ENCODE measurements at places on chromosomes 3 and 15. TPM values are rescaled to one million over a fixed set of nuclear protein-coding genes. Genes with fewer than 3 reads are reported as not detected.
A peak's percentile ranks its signal among the peaks of the same experiment; 100 is the strongest.

- no peaks in the 10 kb centered on the region for H3K4me1 ChIP-seq
- H3K36me3 ChIP-seq: peaks cover 14% of the 10 kb centered on the region
- DNase-seq: no peak
- H3K27me3 ChIP-seq: peaks cover 2% of the 10 kb centered on the region
Observed at GRCh38 chr3:101884776-101885175, 35.5 kb downstream of the NFKBIZ start.

GRCh38 chr3:49104052-49104426, 518 bp downstream of the QARS1 start:
- DNase-seq: no peak
- peaks cover 28% of the 10 kb centered on the region for H3K36me3 ChIP-seq
- peak overlapping the region; percentile 94 for H3K27ac ChIP-seq
- peak overlapping the region; percentile 98 for H3K4me3 ChIP-seq
- peaks cover 32% of the 10 kb centered on the region for H3K4me1 ChIP-seq
- H3K27me3 ChIP-seq: no peaks in the 10 kb centered on the region

GRCh38 chr15:95235033-95235432, 1003.7 kb downstream of the MCTP2 start:
- no peaks in the 10 kb centered on the region for H3K36me3 ChIP-seq
- H3K4me3 ChIP-seq: no peak overlapping the region
- H3K27me3 ChIP-seq: no peaks in the 10 kb centered on the region
- H3K4me1 ChIP-seq: no peaks in the 10 kb centered on the region
- no peak overlapping the region for H3K27ac ChIP-seq

- H3K4me3 ChIP-seq: no peak overlapping the region
- no peaks in the 10 kb centered on the region for H3K4me1 ChIP-seq
- H3K27me3 ChIP-seq: peaks cover 3% of the 10 kb centered on the region
- no peak overlapping the region for H3K27ac ChIP-seq
- DNase-seq: no peak
Observed at GRCh38 chr15:56802161-56802560, 68.9 kb upstream of the ZNF280D start.

Gene CCR1
- 22.6 TPM for total RNA-seq

DNA sequence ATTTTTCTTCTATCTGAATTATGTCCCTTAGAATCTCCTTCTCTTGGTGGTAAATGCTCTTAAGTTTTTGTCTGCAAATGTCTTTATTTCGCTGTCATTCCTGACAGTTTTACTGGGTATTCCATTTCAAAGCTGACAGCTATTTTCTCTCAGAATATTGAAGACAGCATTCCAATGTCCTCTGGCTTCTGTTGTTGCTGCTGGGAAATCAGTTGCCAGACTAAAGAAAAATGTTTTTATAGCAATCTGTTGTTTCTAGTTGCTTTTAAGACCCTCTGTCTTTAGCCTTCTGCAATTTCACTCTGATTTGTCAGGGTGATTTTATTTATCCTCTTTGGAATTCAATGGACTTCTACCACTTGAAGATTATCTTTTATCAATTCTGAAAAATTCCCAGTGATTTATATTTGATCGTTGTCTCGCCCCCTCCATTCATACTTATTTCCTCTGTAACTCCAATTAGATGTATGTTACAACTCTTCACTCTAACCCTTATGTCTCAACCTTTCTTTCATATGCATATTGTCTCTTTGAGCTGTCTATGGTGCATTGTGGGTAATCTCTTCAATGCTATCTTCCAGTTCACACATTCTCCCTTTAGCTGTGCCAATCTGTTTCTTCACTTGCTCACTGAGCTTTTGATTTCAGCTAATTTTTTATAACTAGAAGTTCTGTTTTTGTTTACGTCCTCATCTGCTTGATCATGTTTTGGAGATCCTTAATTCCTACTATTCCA, 23.5 kb downstream of the UBXN7 start:
- peaks cover 13% of the 10 kb centered on the region for H3K4me1 ChIP-seq
- H3K27ac ChIP-seq: no peak overlapping the region
- H3K4me3 ChIP-seq: no peak overlapping the region

Gene SLC28A1
- total RNA-seq: not detected

DNA sequence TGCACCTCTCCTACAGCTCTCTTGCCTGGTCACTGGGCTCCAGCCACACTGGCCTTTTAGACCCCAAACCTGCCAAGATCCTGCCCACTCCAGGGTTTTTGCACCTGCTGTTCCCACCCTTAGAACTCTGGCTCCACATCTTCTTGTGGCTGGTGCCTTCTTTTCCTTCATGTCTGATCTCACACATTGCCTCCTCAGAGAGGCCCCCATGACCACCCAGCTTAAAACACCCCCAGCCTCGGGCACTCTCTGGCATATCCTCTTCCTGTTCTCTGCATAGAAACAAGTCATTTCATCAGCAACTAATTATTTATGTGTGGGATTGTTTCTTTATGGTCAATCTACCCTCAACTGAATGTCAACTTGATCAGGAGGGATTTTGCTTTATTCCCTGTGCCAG, 14.0 kb upstream of the AMOTL2 start:
- peaks cover 6% of the 10 kb centered on the region for H3K27me3 ChIP-seq
- no peak for DNase-seq
- no peaks in the 10 kb centered on the region for H3K4me1 ChIP-seq
- no peak overlapping the region for H3K4me3 ChIP-seq

Gene CADPS
- not detected for total RNA-seq

DNA sequence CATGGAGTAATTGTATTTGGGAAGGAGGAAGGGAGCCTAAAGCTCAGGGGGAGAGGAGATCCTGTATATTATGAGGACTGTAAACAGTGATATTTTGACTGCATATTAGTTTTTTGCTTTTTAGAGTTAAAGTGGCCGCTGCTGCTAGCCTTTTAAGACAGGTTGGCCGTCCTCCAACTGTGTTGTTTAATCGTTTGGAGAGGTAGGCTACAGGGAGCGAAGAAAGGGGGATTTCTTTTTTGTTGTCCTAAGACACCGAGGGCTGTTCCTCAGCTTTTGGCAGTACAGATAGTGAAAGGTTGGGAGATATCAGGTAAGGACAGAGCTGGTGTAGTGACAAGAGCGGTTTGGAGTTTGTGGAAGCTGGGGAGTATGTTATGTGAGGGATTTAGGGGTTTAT, 38.2 kb upstream of the RNF7 start:
- H3K4me3 ChIP-seq: no peak overlapping the region
- H3K27me3 ChIP-seq: peaks cover 7% of the 10 kb centered on the region
- DNase-seq: no peak

DNA sequence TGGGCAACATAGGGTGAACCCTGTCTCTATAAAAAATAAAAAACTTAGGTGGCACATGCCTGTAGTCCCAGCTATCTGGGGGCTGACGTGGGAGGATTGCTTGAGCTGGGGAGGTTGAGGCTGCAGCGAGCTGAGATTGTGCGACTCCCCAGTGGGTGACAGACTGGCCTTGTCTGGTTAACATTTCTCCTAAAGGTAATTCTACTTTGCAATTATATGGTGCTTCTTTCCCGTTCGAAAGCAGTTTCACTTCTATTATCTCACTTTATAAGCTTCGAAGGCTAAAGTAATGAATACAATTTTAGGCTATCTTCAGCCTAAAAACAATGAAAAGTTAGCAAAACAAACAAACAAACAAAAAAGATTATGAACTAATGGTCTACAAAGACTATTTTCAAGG, 35.3 kb downstream of the COMMD2 start:
- H3K36me3 ChIP-seq: no peaks in the 10 kb centered on the region
- H3K4me1 ChIP-seq: no peaks in the 10 kb centered on the region
- no peak for DNase-seq
- H3K27ac ChIP-seq: no peak overlapping the region
- H3K27me3 ChIP-seq: peaks cover 8% of the 10 kb centered on the region

DNA sequence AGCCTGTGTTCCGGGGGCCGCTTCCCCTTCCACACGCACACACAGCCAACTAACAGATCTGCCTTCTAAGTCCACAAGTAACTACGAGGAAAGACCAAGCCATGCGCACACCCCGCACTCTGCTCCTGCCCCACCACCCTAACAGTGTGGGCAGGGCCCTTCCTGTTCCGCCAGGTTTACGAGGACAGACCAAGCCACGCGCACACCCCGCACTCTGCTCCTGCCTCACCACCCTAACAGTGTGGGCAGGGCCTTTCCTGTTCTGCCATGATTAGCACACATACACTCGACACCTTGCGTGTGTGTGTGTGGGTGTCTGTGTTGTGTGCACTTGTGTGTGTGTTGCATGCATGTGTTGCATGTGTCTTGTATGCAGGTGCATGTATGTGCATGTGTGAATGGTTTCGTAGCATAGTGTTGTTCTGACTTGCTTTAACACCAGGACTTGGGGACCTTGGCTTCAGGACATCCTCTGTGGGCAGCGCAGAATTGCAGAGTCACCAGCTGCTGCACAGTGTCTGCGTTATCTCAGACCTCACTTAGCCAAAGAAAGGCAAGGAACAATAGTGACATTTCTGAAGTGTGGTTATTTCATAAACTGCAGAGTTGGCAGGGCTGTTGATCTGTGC, 114.4 kb downstream of the CHSY1 start:
- no peaks in the 10 kb centered on the region for H3K27me3 ChIP-seq
- no peak for DNase-seq
- peak overlapping the region; percentile 62 for H3K27ac ChIP-seq
- no peaks in the 10 kb centered on the region for H3K36me3 ChIP-seq

Gene GOLGA8T
- not detected for total RNA-seq

All from activated T-helper 1 cell treated with anti-CD3 and anti-CD28 coated beads, Interleukin-12 subunit alpha, Interleukin-12 subunit beta, Interleukin-2, Interleukin-4 antibody, amounts not matched to agents 30 ng/mL and 10 ng/mL and 1 ng/mL, durations not matched to agents 14 hours and 24 hours and 36 hours (primary cell).